Placental pericyte (primary cell): ENCODE measurements at places on chromosomes 4 and X. TPM values are rescaled to one million over a fixed set of nuclear protein-coding genes. Genes with fewer than 3 reads are reported as not detected.

ALPK1 gene
- total RNA-seq, result 9.6 and 19.7 TPM in 2 replicates

ARX gene
- total RNA-seq, result not detected in 2 replicates

GLA gene
- 38.7 and 55.1 TPM in 2 replicates for total RNA-seq

CACNA1F gene
- total RNA-seq, result not detected in 2 replicates

ANK2 gene
- total RNA-seq, result 13.3 and 30.4 TPM in 2 replicates

PRDM5 gene
- 15.3 and 21.5 TPM in 2 replicates for total RNA-seq

C4orf51 gene
- total RNA-seq, result not detected in 2 replicates

TMEM31 gene
- not detected in 2 replicates for total RNA-seq

ENPP6 gene
- total RNA-seq, result not detected in 2 replicates

DGKK gene
- not detected in 2 replicates for total RNA-seq

STBD1 gene
- 2.6 and 4.0 TPM in 2 replicates for total RNA-seq

CXCL8 gene
- 429 and 639 TPM in 2 replicates for total RNA-seq

PPEF2 gene
- under 0.01 TPM in 1 of 2 replicates, not detected in the other for total RNA-seq

H2BW2 gene
- not detected in 2 replicates for total RNA-seq

MAMLD1 gene
- total RNA-seq, result 1.7 and 1.8 TPM in 2 replicates

RBMX2 gene
- 18.2 and 21.2 TPM in 2 replicates for total RNA-seq
